ENCODE measurements at places on chromosomes 1 and 21. TPM values are rescaled to one million over a fixed set of nuclear protein-coding genes. Genes with fewer than 3 reads are reported as not detected.

- DNase-seq, result no peak
These were observed 129.2 kb upstream of the PROX1 start for GRCh38 chr1:213858581-213858980.

- DNase-seq, result no peak
These were observed 40.6 kb downstream of the TRIM62 start for GRCh38 chr1:33141216-33141615.

GRCh38 chr1:168613038-168613451, 36.6 kb downstream of the XCL1 start:
- DNase-seq, result no peak

GRCh38 chr1:208935517-208936187, 647.9 kb upstream of the CAMK1G start:
- no peak for DNase-seq

DNA sequence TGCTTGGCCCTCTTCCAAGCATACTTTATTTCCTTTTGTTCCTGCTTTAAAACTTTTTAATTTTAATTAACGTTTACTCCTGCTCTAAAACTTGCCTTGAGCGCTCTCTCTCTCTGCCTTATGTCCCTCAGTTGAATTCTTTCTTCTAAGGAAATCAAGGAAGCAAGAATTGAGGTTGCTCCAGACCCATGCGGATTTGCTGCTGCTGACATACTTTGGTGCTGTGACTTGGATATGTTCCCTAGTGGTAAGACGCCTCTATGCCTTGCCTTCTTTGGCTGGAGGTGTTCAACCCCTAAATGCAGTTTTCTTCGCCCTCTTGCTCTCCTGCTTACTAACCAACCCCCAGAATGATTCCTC, 148.1 kb downstream of the ADSS2 start:
- no peak for DNase-seq

- no peak for DNase-seq
These were observed 65.2 kb downstream of the CNST start for GRCh38 chr1:246631426-246631825.

DNA sequence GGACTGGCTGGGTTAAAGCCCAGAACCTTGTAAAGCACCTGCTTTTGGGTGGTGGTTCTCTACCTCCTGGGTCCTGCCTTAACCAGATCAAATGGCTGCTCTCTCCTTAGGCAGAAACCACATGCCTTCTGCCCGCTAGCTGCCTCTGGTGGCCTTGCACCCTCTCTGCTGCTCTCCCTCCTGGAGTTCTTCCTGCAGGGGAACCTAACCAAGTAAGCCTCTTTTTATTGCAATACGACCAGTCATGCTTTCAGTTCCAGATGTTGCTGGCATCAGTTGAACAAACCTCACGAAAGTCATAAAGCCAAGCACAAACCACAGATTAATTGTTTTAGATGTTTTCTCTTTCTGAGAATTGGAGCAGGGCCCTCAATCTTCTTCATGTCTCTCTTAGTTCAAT, 118.9 kb downstream of the GDAP2 start:
- DNase-seq, result peak; percentile 12

DNA sequence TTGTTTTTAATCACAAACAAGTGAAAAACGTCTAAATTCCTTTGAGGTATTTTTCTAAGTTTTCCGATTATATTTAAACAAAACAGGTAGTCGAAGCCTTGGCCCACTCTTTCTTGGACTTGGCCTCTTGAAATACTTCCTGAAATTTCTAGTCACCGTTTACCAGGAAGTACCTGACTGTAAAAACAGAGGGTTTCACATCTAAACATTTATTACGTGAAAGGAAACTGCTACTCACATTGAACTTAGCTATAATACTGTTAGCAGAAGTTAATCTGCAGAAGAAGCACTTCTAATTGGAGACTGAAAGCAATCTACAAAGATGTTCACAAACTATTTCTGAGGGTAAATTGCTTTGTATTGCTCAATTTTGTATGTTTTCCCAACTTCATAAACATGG, 526.0 kb upstream of the ADGRL4 start:
- no peak for DNase-seq

DNA sequence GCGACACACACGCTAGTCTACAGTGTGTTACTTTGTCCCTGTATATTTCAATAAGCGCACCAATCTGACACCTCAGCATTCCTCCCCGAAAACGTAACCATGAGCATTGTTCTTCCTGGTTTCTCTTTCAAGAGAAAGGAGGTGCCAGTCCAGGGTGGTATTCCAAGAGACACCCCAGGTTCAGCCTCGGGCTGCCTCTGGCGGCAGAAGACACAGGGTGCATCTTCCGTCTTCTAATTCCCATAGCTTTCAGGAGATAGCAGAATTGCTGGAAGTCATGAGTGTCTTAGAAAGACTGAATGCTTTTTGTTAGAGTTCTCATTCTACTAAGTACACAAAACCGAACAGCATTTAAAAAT, 15.9 kb upstream of the RGS8 start:
- DNase-seq, result no peak

- DNase-seq, result peak; percentile 82
These were observed 1.4 kb upstream of the SSBP3 start for GRCh38 chr1:54407404-54408146.

- no peak for DNase-seq
These were observed 9.3 kb downstream of the EFHD2 start for GRCh38 chr1:15418806-15419515.

- DNase-seq, result no peak
These were observed 14.4 kb upstream of the LDLRAP1 start for GRCh38 chr1:25528881-25529517.

DNA sequence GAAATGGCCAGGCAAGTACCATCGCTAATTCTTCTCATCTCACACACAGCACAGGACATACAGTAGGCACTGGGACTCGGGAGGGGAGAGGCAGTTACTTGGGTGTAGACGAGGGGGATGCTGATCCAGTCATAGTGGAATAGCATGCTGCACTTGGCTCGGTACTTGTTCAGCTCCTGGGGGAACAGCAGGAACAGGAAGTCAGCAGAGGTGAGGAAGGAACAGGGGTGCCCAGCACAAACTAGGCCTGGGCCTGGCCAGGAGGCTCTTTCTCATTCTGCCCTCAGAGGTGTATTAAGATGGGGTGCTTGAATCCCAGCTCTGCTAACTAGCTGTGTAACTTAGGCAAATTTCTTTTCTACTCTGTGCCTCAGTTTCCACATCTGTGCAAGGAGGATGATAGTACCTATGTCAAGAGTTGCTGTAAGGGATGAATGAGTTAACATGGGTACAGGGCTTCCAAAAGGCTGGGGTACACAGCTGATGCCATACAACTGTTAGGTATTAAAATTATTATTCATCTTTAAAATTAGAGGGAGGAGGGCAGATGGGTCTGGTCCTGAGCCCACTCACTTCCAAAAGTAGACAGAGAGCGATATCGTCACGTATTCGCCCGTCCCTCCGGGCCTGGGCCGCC, 2.4 kb downstream of the BEST4 start:
- no peak for DNase-seq

GRCh38 chr1:99685516-99686180, 39.7 kb downstream of the PALMD start:
- DNase-seq, result peak; percentile 51

DNA sequence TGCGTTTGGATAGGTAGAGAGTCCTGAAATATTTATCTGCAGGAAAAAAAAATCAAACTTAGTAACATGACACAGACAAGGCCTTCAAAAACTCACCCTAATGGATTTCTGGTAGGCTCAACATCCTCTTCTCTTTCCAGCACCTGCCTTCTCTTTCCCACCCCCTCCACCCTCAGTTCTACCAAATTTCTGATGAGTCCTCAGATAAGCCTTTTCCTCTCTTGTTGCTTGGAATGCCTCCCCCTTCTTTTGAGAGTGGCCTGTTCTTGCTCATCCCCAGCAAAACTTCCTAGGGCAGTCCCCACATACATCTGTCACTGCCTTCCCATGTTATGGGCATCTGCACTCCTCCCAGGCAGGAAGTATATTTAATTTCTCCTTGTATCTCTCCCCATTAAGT, 7.6 kb upstream of the LBR start:
- no peak for DNase-seq

- no peak for DNase-seq
These were observed 116.5 kb downstream of the TMEM53 start for GRCh38 chr1:44557778-44558177.

- no peak for DNase-seq
These were observed 31.4 kb downstream of the FAAP20 start for GRCh38 chr1:2163205-2163604.

GRCh38 chr1:160637821-160638539, 8.9 kb downstream of the SLAMF1 start:
- peak; percentile 74 for DNase-seq

DNA sequence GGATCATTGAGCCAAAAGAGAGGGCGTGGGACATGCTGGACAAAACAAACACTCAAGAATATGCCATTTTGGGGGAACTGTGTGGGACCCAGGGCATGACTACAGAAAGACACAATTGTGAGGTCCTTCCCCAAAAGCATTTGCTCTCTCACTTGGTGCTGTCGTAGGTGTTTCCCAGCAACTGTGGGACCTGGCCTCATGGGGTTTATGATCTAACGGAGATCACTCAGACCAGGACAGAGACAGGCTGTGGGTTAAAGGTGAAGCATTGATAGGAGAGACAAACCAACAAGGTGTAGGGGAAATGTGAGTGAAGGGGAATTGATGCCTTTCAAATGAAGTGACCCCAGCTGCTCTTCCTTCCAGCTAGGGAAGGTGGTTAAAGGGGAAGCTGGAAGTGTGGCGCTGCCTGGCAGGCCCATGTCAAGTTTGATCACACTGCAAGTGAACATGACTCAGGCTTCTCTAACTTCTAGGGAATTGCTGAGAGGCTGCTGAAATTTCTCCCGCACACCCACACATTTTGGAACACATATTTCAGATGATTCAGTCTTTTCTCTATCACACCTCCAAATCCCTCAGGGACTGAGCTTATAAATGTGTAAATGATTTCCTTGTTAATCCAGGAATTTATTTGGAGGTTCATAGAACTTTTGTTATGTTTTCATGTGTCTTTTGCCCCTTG, 30.2 kb downstream of the TRAF5 start:
- no peak for DNase-seq

- no peak for DNase-seq
These were observed 29.1 kb downstream of the MAP3K21 start for GRCh38 chr1:233356705-233356987.

GRCh38 chr1:22117851-22118250, 25.0 kb downstream of the WNT4 start:
- DNase-seq, result no peak

DNA sequence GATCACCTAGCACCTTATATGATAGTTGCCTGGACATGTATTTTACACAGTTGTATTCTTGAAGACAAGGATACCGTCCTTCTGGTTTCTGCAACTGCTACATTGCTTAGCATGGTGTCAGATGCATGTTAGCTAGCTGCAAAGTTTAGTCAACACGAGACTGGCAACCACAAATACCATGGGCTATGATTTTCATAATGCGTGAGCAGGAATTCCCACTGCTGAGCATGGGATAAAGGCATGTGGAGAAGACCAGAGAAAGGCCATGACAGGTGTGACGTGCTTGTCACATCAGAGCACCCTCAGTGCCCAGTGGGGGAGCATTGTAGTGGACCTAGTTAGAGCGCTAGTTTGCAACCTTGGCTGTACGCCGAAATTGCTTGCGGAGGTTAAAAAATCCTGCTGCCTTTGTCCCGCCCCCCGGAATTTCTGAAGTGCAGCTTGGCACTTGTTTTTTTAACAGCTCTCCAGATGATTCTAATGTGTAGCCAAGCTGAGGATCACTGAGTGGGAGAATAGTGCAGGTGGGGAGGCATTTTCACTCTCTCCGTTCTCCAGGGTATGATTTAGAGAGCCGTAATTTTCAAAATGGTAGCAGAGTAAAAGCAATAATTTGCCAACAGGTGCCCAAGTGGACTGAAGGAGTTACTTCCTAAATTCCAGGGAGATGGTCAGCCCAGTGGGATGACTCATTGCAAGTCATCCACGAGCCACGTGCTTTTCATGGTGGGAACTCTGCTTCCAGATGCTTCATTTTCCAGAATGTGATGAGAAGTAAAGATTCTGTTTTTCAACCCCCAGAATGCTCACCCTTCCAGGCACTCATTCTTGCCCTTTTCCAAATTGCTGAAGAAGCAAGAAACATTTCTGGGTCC, 81.0 kb downstream of the CNIH3 start:
- no peak for DNase-seq

DNA sequence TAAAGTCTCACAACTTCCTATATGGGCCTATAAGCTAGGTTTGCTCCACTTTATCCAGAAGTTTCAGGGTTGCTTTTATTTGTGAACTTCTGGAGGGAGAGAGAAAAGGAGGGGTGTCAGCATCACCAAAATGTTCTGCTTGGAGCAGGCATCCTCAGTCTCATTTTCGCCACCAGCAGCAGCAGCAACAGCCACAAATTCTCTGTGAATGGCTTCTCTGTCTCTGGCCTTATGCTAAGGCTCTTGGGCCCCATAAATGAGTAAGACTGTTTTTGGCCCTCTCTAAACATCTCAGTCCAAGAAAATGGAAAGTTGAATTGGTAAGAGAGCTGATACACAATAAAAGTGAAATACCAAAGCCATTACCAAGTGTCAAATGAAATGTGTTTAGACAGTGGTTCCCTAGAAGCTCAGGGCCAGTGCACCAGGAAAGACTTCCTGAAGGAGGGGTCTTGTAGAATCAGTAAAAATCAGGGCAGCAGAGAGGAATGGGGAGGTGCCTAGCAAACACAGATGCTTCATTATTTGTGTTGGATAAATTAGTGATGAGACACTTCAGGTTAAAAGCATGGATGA, 53.0 kb upstream of the SPATA6 start:
- no peak for DNase-seq

GRCh38 chr1:175679981-175680652, 63.3 kb downstream of the TNR start:
- no peak for DNase-seq

DNA sequence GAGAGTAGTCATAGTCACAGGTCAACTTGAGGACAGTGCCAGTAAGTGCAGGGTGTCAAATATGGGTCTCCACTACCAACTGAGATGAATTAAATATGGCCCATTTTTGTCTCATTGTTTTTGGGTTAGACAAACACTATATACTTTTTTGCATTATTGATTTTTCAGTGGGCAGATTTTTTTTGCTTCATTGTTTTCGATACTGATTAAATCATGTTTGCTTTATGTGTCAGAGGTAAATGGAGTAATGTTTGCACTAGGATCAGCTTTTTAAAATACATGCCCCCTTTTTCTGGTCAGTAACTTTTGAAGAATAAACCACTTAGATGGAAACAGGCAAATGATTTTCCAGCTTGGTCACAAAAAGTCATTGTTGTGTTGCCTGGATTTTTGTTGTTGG, 199.0 kb downstream of the USH2A start:
- DNase-seq, result no peak

ACKR1 gene
- total RNA-seq, result not detected

S100A5 gene
- 3.0 TPM for total RNA-seq

PKP1 gene
- not detected for total RNA-seq

UBE2G2 gene
- 95.8 TPM for total RNA-seq

LMX1A gene
- not detected for total RNA-seq

TSHB gene
- not detected for total RNA-seq

AMY1A gene
- not detected for total RNA-seq

TLR5 gene
- total RNA-seq, result 0.58 TPM

TP73 gene
- total RNA-seq, result 2.0 TPM

ASAP3 gene
- total RNA-seq, result 0.25 TPM

FTCD gene
- total RNA-seq, result not detected

XCL1 gene
- total RNA-seq, result 0.15 TPM

COL8A2 gene
- total RNA-seq, result not detected

RSPH1 gene
- total RNA-seq, result not detected

SPRR1B gene
- not detected for total RNA-seq
